ENCODE measurements at places on chromosomes 12 and 14.

GRCh38 chr12:77225373-77225772 is 160.0 kb upstream of the E2F7 start:
- DNase-seq, result no peak

- no peak for DNase-seq
Observed at GRCh38 chr12:19527866-19528265, 88.6 kb downstream of the AEBP2 start.

DNA sequence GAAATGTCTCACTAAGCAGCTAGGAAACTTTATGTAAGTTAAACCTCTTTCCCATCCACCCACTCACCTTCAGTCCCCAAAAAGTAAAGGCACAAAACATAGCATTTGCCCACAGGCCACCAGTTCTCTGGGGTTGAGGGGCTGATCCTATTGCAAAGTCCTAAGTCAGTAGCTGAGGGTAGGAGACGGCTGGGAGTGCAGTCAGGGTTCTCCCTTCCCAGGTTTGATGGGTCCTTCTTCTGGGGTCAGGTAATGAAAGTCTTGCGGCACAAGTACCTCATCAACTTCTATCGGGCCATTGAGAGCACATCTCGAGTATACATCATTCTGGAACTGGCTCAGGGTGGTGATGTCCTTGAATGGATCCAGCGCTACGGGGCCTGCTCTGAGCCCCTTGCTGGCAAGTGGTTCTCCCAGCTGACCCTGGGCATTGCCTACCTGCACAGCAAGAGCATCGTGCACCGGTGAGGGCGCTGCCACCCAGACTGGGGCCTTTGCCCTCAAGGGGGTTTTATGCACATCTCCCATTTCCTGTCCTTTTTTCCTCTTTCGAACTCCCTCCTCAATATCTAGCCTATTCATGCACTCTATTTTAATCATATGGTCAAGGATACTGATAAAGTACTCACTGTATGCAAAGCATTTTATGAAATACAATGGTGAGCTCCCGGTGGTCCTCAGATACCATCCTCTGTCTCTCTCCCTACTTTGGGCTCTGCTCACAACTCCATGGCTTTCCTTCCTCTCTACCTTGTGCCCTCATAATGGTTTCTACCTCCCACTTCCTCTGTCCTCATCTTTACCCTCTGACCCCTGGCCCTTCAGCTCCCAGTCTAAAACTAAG is 986 bp downstream of the TSSK4 start:
- DNase-seq, result no peak

DNA sequence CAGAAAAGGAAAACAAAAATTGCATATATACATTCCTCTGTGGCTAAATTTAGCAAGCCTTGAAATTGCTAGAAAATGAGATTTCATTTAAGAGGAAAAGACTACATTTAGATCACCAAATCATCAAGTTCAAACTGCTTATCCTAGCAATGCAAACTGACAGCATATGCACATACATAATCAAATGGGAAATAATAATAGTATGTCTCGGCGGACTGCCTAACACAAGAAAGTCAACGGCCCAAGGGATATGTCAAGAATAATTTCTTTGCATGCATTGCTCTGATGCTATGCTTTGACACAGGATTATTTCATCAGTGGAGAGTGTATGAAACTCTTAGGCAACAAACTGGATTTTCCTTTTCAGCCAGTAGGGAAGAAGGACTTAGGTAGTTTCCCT is 107.9 kb downstream of the KCNC2 start:
- DNase-seq, result no peak

- DNase-seq, result no peak
Observed at GRCh38 chr12:44287545-44287944, 451.7 kb downstream of the TMEM117 start.

DNA sequence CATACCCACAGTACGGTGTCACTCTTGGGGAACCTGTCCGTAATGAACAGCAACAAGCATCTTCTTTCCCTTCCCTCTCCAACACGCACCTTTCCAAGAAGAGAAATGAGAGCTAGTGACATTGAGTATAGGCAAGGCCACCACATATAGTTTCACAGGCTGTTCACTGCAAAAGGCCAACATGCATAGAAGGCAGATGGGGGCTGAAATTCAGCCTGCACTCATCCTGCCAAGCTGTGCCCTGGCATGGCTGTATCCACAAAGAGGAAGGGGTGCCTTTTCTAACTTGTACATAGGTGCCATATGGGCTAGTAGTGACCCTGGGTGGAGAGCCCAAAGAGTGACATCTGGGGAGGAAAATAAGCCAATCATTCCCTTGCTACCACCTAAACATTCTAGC is 169.6 kb downstream of the ZFP36L1 start:
- DNase-seq, result no peak

DNA sequence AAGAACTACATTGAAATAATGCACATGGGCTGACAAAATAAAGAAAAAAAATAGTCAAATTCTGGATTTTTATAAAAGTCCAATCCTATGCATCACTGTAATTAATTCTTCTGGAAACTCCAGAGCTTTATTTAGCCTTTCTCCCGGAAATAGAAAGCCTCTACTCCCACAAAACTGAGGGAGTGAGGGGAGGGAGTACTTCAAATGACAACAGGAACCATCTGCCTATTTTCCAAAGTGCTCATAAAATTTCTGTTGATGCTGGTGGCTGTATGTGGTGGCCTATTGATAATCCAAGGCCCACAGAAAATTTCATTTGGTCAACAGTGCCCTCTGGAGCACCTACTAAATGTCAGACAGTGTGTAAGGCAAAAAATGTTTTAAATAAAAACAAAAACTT is 64.6 kb downstream of the KIF21A start:
- DNase-seq, result no peak

DNA sequence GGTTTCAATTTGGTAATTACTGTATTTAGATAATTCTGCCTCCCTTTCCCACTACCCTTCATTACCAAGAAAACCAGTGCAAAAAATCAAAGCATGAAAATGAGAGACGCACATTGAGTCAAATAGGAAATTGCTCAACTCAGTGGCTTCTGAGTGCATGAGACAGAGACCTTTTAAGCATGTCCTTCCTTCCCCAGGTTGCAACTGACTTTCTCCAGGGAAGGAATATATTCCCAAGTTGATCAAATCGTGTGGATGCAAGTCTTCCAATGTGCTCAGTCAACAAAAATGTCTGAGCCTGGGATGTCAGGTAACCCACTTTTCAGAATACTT is 12.9 kb downstream of the BMP4 start:
- DNase-seq, result no peak

GRCh38 chr14:94615823-94616570 is 3.8 kb downstream of the SERPINA3 start:
- no peak for DNase-seq

GRCh38 chr12:69348162-69348938 is at the start of gene LYZ:
LYZ (plus strand) TSS chr12:69348381; CDS start chr12:69348409, 28 bp downstream.
- DNase-seq, result no peak

Data from fibroblast of skin of left biceps (primary cell).